Myocyte (in vitro differentiated cells): ENCODE measurements at places on chromosomes 3 and 15.

- no peak for DNase-seq
These were observed 127.1 kb downstream of the PLCL2 start for GRCh38 chr3:17011728-17012338.

- peak; percentile 38 for DNase-seq
These were observed 1.3 kb downstream of the TLE3 start for GRCh38 chr15:70096215-70097062.

DNA sequence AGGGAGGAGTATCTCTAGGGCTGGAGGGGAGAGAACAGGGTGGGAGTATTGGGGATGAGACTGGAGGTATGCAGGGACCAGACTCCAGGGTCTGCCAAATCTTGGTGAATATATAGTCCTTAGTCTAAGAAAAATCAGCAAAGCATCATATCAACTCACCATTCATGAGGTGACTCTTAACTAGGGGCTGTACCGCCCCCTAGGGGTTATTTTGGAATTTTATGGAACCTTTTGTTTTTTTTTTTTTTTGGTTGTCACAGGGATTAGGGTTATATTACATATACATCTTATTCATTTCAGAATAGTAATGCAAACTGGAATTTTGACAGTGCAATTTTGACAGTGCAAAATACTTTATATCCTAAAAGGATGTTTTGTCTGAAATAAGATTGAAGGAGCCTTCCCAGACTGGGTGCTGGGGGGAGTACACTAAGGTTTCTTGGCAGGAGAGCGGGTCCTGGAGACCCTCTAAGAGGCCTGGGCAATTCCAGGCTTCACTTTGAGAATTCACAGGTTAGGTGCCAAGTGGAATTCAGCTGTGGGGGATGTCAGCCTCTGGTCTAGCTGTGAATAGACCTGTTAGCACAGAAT is 7.5 kb downstream of the CMTM7 start:
- DNase-seq = peak; percentile 75

- no peak for DNase-seq
These were observed 43.6 kb downstream of the C3orf20 start for GRCh38 chr3:14718539-14718938.

DNA sequence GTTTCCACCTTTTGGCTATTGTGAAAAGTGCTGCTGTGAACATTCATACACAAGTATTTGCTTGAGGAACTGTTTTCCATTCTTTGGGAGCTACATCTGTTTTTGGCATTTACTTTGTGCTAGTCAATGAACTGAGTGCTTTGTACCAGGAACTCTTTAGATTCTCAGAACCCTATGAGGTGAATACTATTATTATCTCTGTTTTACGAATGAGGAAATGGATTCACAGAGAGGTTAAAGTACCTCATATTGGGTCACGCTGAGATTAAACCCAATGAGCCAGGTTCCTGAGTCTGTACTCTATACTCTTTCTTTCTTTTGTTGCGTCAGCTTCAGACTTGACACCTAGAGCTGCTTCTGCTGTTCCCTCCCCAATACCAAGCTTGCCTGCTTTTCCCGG is 358.1 kb downstream of the CNTN4 start:
- DNase-seq = no peak

DNA sequence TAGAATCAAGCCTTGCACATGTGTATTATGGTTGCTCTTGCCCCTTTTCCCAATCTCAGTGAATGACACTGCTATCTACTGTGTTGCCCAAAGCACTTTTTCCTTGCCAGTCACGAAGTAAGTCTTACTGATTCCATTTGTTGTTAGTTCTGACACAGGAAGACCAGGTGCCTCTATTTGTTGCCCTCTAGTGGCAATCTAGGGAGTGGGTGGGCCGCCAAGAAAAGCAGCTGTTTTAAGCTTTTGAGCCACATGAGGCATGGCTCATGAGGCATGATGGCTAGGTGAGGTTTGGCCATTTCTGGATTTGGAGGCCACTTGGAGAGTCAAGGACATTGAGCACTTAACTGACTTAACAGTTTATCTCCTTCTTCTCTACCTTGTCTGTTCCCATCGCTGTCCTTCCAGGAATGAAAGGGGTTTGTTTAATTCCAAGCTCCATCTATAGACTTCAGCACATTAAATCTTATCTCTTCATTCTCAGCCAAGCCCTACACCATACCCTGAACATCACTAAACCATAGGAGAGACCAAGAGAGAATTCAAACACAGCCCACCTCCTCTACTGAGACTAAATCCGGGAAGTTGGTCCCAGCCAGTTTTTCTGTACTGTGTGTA is 103.1 kb downstream of the HCN4 start:
- peak; percentile 68 for DNase-seq

- DNase-seq = no peak
These were observed 126.4 kb downstream of the SHQ1 start for GRCh38 chr3:72721683-72722381.
